DMS 273 treated with DMSO at 0.1 percent for 48 hours (cell line): ENCODE measurements at places on chromosomes 16 and 17.

- DNase-seq: no peak
These were observed 66.2 kb downstream of the IQCK start for GRCh38 chr16:19784183-19784736.

DNA sequence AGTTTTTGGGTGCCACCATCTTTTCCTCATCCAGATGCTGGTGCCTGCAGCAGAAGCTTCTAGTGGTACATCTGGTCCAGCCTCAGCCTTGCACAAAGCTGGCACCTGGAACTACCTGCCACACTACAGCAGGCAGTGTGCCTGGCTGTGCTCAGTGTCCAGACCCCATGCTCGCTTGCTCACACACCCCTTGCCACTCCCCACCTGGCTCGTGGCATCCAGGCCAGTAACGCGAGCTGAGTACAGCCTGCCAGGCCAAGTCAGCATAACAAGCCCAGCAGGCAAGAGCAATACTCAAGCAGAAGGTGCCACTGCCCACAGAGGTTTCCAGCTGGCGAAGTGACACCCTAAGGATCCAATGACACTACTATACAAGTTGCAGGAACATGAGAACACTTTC lies 29.7 kb upstream of the KIF2B start:
- DNase-seq: no peak

GRCh38 chr17:76091526-76092286 lies 11.9 kb downstream of the EXOC7 start:
- DNase-seq: no peak

- no peak for DNase-seq
These were observed 3.3 kb upstream of the N4BP1 start for GRCh38 chr16:48613061-48613957.

- no peak for DNase-seq
These were observed 191.8 kb downstream of the XYLT1 start for GRCh38 chr16:17278988-17279387.

- DNase-seq: no peak
These were observed 85.3 kb downstream of the HAPSTR1 start for GRCh38 chr16:9176547-9177418.

GRCh38 chr17:10482252-10482651 lies 12.9 kb upstream of the MYH4 start:
- no peak for DNase-seq

GRCh38 chr17:49472527-49472926 lies 22.6 kb upstream of the NGFR start:
- DNase-seq: no peak

GRCh38 chr17:56141046-56141839 lies 12.0 kb upstream of the ANKFN1 start:
- no peak for DNase-seq

GRCh38 chr16:63613701-63614100 lies 1508.2 kb downstream of the CDH11 start:
- no peak for DNase-seq

DNA sequence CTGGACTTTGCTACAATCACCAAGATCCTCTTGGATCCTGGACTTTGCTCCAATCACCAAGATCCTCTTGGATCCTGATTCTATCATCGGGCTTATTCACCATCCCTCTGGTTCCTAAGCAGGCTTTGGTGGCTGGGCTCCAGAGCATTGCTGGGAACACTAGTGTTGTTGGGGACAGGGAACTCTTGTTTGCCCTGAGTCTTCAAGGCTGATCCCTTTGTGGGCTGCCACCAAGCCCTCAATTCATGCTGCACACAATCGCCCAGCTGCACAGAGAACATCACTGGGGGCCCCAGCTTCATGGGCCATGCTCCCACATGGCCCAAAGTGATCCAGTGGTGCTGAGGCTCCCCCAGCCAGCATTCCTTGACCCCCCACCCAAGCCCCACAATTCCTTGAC lies 88.3 kb downstream of the TMEM132E start:
- DNase-seq: no peak

- no peak for DNase-seq
These were observed 694 bp upstream of the TBCD start for GRCh38 chr17:82751171-82751570.

DNA sequence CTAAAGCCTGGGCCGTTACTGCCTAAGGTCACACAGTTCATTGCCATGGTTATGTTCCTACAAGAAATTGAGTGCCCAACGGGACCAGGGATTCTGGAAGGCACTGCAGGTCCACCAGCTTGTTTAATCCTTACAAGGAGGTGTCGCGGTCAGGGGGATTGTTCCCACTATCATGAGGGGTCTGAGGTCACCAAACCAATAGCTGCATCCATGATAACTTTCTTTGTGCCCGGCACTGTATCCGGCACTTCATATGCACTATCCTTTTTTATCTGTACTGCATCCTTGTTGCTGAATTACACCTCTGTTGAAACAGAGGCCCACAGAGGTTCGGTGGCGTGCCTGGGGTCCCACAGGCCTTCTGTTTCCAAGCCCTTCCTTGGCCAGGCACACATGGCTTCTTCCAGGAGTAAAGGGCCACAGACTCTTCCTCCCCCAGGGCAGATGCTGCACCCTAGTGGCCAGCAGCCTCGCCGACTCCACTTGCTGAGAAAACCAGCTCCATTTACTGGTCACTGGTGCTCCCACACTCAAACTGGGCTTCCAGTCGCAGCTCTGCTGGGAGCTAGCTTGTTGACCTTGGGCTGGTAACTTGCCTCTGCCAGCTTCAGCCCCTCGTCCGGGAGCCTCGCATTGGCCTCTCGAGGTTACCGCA lies 82.0 kb upstream of the PLCG2 start:
- peak; percentile 30 for DNase-seq

DNA sequence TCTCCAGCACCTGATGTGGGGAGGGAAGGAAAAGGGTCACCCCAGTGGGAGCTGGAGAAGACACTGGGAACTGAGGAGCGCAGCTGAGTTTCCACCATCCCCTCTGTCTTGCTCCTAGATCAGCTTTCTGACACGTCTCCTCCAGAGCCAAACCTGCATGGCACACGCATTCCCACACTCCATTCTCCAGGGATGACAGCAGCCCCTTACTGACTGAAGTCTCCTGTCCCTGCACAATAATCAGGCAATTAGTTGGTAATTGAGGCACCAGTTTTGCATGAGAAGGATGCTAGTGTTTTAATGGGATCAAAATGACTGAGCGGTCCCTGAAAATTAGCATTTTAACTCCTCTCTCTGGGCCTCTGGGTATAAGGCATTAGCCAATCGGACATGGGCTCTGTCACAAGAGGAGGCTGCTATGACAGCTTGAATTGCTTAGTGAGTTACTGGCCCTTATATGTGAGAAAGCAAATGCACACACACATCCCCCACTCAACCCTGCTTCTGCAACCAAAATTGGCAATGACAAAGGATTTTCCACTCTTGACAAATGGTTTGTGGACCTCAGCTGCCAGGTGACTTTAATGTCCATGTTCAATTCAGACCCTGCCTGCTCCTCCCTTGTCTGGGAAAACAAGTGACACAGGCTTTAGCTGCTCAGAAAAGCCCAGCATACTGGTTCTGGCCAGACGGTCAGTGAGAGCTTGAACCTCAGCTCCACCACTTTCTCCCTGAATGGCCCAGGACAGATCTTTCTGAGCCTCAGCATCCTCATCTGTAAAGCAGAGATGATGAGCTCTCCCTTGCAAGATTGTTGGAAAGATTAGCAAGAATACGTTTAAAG lies 57.2 kb upstream of the SREBF1 start:
- DNase-seq: no peak

- no peak for DNase-seq
These were observed 9.4 kb upstream of the CMTM4 start for GRCh38 chr16:66705790-66706505.

GRCh38 chr17:12180644-12181261 lies 160.1 kb downstream of the MAP2K4 start:
- DNase-seq: no peak

DNA sequence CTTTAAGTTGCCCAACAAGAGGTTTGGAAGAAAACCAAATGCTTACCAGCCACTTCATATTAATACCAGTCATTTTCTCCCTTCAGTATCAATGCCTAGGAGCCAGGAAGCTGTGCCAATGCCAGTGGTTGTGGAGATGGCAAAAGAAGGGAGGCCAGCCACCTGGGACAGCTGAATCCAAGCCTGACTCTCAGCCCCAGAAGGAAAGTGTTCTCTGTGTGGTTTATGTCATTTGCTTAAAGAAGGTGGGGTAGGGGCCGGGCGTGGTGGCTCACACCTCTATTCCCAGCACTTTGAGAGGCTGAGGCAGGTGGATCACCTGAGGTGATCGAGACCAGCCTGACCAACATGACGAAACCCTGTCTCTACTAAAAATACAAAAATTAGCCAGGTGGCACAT lies 13.4 kb downstream of the C17orf78 start:
- DNase-seq: no peak

GRCh38 chr16:397736-398332 lies 835 bp downstream of the NME4 start:
- DNase-seq: no peak

DNA sequence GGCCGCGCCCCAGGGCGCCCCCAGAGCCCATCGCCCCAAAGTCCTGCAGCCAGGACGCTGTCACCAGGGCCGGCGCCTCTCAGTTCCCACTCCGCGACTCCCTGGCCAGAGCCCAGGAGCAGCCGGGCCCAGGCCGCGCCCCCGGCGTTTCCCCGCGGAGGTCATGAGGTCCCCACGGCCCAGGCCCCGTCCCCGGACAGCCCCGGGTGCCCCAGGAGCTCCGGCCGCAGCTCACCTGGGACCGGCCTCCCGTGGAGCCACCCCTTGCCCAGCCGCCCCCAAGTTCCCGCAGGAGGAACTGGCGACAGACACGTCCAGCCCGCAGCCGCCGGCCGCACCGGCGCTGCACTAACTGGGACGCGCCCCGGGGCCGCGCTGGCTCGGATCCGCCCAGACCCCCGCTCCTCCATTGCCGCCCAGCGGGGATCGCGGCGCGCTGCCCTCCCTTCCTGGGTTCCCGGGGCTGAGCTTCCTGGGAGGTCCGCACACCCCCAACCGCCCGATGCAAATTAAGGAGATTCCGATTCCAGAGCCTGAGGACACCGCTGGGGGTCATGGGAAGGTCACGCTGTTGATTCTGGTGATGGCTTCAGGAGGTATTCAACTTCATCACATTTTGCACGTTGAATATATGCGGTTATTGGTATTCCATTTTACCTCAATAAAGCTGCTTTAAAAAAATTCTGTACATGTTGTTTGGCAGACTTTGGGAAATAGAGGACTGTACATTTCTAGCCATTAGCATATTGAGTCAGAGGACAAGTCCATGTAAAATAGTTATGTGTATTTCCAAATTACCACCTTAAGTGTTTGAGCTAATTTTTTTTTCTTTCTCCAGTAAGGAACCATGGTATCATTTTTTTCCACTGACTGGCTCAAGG lies 9.9 kb downstream of the AHSP start:
- DNase-seq: no peak

DNA sequence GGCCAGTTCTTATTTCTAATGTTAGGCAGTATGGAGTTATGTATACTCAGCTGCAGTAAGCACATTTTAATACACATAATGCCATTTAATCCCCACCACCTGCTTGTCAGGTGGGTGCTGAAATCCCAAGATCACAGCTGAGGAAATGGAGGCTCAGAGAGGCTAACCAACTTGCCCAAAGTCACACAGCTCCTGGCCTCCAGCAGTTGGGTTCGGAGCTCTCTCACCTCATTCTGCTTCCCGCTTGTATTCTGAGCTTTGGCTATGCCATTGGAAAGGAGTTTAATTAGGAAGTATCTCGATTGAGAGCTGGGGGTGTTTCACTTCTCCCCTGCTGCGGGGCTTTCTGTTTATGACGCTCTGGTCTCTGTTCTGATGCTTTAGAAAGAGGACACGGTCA lies 72.6 kb upstream of the CACNG5 start:
- no peak for DNase-seq

- DNase-seq: no peak
These were observed 9.8 kb downstream of the GABARAPL2 start for GRCh38 chr16:75575958-75576357.

DNA sequence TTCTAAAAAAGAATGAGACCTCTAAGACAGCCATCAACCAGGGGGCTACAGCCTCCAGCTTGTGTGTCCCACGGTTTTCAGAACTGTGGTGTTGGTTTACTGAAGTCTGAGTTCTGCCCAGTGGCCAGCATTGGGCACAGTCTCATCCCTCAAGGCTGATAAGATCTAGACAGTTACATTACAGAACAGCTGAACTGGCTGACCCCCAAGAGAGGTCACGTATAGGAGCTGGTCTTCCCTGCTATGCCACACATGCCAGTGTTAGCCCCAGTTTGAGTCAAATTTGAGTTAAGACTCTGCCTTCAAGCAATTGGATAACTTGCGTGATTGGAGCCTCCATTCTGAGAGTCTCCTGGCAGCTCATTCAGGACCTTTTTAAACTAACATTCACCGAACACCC lies 14.8 kb upstream of the NUP93 start:
- no peak for DNase-seq
